HepG2 (cell line): ENCODE measurements at places on chromosomes 6 and 20. TPM values are rescaled to one million over a fixed set of nuclear protein-coding genes. Genes with fewer than 3 reads are reported as not detected.

Gene SALL4
- 0.17 and 0.33 TPM in 2 replicates for total RNA-seq

Gene ABHD16B
- not detected in 2 replicates for total RNA-seq

Gene PRDM13
- not detected in 2 replicates for total RNA-seq

Gene OR2B6
- total RNA-seq = not detected in 2 replicates

Gene PCK1
- 5.4 and 12.6 TPM in 2 replicates for total RNA-seq

Gene LGSN
- total RNA-seq = 0.13 and 0.53 TPM in 2 replicates

Gene TOX2
- not detected in 2 replicates for total RNA-seq

Gene ADGRF5
- total RNA-seq = not detected in 2 replicates

Gene ZSCAN23
- 0.91 and 1.2 TPM in 2 replicates for total RNA-seq

Gene ACOT13
- total RNA-seq = 31.5 and 50.9 TPM in 2 replicates

GRCh38 chr6:96016334-96017069 lies 728 bp downstream of the FUT9 start:
- no peak for DNase-seq

DNA sequence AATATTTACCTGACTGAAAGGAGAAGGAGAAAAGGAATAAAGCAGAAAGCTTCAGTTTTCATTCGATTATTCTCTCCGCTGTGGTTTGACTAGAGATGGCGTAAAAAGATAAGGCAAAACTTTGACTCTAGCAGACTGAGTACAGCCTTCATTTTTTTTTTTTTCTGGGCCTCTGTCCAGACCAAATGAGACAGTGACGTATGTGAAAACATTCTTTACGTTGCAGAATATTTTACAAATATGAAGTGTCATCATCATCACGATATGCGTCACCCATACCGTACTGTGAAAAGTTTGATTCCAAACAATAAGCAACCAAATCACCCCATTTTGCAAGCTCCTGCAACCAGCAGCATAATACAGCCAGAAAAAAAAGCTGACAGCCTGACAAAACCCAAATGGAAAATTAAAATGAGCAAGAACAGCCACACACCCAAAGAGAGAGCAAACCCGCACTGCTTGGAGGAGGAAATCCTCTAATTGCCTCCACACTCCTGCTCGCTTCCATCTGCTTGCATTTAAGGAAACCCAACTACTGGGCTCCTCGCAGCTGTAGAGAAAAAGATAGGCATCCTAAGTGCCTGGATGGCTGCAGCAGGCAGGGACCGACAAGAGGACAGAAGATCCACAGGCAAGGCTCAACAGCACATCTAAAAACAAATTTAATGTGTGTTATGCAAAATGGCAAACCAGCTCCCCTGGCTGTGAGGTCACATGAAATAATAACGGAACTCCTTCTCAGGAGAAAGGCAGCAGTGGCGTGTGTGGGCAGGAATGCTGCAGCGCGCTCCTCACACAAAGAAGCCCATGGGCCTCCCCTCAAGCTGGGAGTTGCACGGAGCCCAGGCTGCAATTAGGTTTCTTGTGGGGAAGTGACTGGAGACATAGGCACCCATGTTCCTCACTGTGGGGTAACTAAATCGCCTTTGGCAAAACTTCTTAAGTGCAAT lies 113.1 kb downstream of the FYN start:
- no peak for DNase-seq

DNA sequence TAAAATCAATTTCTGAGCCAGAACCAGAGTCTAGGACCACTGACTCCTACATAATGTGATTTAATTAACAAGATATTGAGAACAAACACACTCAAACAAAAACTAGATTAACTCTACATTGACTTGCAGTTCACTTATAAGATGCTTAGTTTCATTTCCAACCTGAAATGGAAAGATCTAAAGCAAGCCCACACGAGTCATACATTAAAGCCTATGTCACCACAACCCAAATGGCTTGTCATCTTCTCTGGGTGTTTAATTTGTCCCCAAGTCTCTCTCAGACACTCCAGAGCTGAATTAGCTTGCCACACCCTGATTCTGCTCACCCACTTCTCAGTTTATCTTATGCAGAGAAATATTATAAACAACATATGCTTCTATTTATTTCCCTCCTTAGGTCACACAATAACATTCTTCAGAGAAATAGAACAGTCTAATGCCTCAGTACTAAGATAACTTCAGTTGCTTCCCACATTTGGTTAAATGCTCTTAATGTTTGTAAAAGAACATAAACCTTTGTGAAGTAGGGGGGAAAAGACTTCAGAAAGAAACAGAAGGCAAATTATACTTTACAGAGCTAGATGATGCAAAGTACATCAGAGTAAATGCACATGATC lies 8.8 kb upstream of the FBXO30 start:
- no peak for DNase-seq

- no peak for DNase-seq
These were observed 299.7 kb downstream of the PLCB1 start for GRCh38 chr20:8431538-8432434.

- DNase-seq = no peak
These were observed 58.0 kb upstream of the CCDC167 start for GRCh38 chr6:37557645-37558114.

GRCh38 chr6:128990915-128991314 lies 108.0 kb downstream of the LAMA2 start:
- no peak for DNase-seq

GRCh38 chr6:132400883-132401617 lies at the start of gene MOXD1:
Gene MOXD1 (minus strand): TSS chr6:132401475. CDS start chr6:132401426, 49 bp downstream.
- no peak for DNase-seq

DNA sequence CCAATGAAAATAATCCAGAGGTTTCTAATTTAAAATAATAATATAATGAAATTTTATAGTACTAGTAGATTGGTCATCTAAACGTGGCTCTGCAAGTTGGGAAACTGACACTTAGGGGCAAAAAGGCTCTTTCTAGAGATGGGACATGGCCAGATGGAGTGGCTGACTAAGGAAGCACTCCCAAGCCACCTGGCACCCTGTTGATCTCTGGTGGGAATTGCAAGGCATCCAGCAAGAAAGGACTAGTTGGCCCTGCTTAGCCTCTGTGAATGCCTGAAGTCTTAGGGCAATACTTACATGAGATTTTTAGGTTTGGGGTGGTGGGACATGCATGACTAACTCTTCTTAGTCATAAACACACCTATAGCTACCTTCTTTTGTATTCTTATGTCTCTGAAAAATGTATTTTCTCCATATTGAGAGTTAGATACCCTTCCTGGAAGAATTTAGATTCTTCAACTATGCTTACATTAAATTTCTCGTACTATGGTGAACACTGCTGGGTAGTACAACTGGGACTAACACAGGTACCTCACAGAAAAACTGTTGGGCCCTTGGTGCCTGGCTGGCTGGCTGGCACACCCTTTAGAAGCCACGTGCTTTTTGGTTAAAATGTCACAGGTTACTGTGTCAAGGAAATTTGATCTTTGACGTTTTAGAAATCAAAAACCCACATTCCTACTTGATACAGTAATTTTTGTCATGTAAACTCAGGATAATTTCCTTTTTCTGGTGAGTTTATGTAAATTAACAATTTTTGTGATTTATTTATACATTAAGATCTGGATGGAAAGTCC lies 25.0 kb upstream of the SH3BGRL2 start:
- DNase-seq = no peak

DNA sequence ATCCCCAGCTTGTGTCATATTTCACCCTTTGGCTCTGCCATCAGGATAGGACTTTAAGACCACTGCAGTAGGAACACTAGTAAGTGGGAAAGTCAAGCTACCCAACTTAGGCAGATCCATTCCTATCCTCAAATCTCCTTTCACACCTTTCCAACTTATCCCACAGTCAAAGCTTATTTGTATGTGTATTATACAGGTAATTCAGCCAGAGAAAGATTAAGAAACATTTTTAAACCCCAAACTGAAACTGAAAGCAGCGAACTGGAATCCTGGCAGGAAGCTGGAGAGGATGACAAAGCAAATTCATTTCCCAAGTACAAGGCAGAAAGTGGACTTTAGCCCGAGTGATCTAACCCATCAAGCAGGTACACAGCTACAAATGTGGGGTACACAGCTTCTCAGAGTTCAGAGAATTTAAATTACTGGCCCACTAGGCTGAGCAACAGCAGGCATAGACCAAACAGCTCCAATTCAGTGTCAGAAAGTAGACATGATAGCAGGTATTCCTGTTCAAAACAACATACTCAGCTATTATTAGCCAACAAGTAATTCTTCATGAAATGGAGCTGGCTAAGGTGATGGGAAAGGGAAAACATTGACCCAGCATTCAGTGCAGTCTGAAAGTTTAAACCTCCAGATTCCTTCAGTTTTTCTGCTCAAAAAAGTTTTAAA lies 39.1 kb downstream of the ILRUN start:
- peak; percentile 98 for DNase-seq

GRCh38 chr20:47380481-47380880 lies 24.0 kb upstream of the ZMYND8 start:
- no peak for DNase-seq

GRCh38 chr6:44627091-44627882 lies 239.8 kb downstream of the CDC5L start:
- no peak for DNase-seq

GRCh38 chr6:108707328-108707976 lies 140.8 kb upstream of the ARMC2 start:
- peak; percentile 15 for DNase-seq

DNA sequence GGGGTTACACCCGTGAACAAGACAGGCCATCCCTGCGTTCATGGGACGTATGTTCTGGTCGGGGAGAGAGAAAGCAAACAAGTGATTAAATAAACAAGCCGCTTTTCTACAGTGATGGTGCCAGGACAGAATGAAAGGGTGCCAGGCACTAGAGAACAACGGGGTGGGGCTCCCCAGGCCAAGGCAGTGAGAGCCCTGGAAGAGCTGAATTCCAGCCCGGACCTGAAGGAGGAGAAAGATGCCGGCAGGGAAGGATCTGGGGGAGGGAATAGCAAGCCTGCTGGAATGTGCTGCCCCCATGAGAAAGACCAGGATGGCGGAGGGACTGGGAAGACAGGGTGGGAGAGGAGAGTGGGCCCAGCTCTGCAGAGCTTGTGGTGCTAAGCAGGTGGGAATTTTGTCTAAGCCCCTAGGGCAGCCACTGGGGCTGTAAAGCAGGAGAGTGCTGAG lies 7.5 kb downstream of the SNAI1 start:
- no peak for DNase-seq

GRCh38 chr6:15061180-15061641 lies 184.7 kb upstream of the JARID2 start:
- DNase-seq = no peak

DNA sequence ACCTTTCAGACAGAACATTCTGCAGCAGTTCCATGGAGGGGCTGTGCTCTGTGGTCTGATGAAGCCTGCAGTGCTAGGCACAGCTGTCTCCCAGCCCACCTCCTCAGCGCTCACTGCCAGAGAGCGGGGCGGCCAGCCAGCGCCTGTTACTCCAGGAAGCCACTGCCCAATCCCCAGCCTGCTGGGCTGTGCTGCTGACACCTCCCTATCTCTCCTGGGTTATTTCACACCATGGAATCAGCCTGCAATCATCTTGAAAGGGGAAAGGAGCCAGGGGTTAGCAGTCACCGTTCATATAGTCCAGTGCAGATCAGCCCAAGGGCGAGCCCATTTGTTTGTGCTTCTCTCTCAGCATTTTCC lies 46.3 kb upstream of the NHSL1 start:
- no peak for DNase-seq

DNA sequence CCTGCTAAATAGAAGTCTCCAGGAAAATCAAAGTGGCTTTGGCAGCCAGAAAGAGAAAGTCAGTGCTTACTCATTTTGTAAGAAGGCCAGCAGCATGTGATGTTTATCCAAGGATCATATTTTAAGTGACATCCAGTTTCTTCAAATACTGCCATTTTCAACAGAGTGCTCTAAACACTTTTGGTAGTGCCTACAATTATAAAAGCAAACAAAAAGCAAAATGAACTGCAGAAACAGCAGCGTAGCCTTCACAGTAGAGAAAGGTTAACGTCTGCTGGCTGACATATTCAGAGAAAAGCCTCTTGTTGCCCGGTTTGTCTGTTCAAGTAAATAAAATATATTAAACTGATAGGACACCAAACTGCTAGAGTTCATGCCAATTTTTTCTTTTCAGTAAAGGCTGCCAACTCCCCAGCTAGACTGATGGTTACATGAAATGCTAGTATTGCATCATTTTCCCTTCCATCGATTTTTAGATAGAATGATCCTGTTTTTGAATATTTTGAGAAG lies 705.7 kb upstream of the SLC35B3 start:
- no peak for DNase-seq

DNA sequence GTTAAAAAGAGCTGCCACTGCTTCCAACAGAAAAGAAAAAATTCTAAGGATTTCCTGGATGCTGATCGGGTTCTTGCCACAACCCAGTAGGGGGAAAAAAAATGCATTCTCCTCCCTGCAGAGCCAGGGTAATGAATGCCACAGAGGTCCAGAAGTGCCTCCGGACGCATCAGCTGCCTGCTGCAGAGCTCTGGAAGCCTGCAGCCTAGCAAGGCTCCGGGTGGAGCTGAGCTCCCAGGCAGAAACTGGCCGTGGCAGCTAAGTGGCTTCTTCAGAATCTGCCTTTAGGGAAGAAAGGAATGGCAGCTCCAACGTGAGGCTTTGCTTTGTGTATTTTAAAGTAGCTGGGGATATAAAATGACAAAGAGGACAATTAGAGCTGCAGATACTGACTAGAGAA lies 155.0 kb downstream of the CFAP61 start:
- DNase-seq = no peak

GRCh38 chr20:45432294-45432693 lies 16.4 kb downstream of the PIGT start:
- DNase-seq = no peak

GRCh38 chr6:92114091-92114675 lies 1305.2 kb downstream of the EPHA7 start:
- DNase-seq = no peak
